ENCODE measurements at places on chromosomes 6 and 20.

- DNase-seq, result no peak
Observed at GRCh38 chr20:24782301-24782700, 166.8 kb upstream of the CST7 start.

DNA sequence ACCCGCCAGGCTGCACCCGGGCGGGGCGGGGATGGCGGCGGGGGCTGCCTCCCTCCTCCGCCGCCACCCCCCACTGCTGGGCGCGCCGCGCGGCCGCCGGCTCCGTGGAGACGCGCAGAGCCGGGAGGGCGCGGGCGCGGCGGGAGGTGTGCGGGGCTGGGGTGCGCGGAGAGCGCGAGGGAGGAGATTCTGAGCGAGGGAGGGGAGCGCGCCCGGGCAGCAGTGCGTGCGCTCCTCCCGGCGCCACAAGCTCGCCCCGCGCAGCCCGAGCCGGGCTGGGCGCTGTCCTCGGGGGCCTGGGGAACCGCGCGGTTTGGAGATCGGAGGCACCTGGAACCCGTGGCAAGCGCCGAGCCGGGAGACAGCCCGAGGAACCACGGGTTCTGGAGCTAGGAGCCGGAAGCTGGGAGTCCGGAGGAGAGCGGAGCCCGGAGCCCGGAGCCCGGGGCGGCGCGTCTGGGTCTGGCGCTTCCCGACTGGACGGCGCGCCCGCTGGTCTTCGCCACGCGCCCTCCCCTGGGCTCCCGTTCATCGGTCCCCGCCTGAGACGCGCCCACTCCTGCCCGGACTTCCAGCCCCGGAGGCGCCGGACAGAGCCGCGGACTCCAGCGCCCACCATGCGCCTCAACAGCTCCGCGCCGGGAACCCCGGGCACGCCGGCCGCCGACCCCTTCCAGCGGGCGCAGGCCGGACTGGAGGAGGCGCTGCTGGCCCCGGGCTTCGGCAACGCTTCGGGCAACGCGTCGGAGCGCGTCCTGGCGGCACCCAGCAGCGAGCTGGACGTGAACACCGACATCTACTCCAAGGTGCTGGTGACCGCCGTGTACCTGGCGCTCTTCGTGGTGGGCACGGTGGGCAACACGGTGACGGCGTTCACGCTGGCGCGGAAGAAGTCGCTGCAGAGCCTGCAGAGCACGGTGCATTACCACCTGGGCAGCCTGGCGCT lies at the start of gene NTSR1:
TSS of gene NTSR1 (plus strand) at position 246 of the 946 bp plus-strand sequence. CDS start at position 618, 372 bp downstream.
- no peak for DNase-seq

GRCh38 chr6:29552512-29553051 lies 7.0 kb downstream of the UBD start:
- DNase-seq, result no peak

- DNase-seq, result no peak
Observed at GRCh38 chr6:46583721-46584120, 68.9 kb downstream of the CYP39A1 start.

DNA sequence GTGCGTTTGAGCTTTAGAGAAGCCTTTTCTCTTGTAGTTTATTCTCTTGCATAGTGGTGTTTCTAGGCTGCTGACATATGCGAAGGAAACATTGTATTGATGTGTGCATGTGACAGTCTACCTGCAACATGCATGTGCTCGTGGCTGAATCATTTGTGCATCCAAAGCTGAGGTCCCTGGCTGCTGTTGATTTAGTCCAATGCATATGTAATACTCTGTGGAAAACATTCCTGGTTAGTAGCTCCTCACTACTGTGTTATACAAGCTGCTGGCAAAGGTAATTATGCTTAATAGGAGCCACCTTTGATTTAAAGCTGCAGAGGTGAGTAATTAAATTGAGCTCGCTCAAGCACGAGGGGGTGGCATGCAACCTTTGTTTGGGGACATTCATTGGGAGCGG lies 24.5 kb downstream of the TSHZ2 start:
- no peak for DNase-seq

DNA sequence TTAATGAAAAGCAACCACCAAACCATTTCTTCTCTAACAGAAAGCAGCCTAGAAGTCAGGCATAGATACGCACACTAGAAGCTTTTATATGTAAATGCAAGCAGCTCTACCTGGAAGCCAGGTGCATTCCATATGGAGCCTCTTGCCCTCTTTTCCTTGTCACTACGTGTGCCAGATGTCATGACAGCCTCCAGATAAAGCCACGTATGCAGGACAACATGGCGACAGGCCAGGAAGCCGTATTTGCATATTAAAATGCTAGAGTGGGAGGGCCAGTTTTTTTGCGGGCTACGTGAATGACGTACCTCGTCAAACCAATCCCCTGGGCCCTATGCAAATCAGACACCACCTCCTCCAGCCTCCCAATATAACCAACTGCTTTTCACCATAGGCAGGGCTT lies 308.1 kb upstream of the SPTLC3 start:
- DNase-seq, result no peak

DNA sequence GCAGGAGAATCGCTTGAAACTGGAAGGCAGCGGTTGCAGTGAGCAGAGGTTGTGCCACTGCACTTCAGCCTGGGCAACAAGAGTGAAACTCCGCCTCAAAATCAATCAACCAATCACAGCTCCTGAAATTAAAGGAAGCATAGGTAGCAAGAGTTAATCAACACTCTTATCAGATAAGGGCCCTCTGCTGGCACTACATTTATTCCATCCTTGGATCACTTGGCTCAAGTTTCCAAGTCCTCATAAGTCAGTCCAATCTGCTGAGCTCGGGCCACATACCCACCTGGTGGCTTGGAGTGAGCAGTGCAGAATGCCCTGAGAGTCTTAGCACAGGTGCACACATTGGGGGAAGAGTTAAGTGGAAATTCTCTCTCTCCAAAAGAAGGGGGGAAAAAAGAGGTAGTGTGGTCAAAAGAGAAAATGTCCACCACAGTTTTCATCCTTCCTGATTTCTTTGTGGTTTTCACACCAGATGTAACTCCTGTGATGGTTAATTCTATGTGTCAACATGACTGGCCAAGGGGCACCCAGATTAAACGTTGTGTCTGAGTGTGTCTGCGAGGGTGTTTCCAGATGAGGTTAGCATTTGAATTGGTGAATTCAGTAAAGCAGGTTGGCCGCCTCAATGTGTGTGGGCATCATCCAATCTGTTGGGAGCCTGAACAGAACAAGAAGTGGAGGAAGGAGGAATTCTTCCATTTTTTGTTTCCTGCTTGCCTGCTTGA lies 14.2 kb upstream of the FAM8A1 start:
- DNase-seq, result peak; percentile 59

- no peak for DNase-seq
Observed at GRCh38 chr20:43941476-43942200, 27.0 kb downstream of the TOX2 start.

DNA sequence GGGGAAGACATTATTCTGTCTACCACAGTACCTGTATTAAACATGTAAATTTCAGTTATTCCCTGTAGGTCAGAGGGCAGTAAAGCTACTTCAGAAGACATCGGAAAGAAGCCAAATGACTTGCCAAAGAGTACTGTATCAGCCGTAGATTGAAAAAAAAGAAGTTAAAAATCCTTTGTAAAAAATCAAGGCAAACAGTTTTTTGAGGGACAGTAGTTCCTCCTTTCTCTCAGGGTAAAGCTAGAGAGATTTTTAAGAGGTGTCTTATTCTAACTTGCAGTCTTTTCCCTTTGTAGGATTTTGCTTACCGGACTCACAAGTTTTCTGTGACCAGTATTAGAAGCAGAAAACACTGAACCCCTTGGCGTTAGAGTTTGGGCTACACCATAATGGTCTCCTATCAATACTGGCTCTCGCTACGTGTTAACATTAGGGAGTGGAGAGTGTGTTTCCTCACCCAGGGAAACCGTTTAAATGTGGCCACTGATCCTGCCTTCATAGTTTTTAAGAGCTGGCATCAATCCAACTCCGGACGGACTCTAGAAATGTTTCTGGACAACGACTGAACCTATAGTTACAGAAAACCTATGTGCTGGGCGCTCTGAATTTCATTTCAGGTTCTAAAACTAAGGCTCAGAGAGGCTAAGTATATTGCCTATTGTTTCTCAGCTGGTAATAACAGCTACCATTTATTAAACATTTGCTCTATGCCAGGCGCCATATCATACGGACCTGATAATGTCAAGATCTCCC lies 1.3 kb upstream of the ASXL1 start:
- peak; percentile 57 for DNase-seq

- DNase-seq, result peak; percentile 53
Observed at GRCh38 chr20:58716476-58717277, 24.1 kb downstream of the NPEPL1 start.

- DNase-seq, result no peak
Observed at GRCh38 chr20:47875297-47876025, 90.2 kb upstream of the SULF2 start.

DNA sequence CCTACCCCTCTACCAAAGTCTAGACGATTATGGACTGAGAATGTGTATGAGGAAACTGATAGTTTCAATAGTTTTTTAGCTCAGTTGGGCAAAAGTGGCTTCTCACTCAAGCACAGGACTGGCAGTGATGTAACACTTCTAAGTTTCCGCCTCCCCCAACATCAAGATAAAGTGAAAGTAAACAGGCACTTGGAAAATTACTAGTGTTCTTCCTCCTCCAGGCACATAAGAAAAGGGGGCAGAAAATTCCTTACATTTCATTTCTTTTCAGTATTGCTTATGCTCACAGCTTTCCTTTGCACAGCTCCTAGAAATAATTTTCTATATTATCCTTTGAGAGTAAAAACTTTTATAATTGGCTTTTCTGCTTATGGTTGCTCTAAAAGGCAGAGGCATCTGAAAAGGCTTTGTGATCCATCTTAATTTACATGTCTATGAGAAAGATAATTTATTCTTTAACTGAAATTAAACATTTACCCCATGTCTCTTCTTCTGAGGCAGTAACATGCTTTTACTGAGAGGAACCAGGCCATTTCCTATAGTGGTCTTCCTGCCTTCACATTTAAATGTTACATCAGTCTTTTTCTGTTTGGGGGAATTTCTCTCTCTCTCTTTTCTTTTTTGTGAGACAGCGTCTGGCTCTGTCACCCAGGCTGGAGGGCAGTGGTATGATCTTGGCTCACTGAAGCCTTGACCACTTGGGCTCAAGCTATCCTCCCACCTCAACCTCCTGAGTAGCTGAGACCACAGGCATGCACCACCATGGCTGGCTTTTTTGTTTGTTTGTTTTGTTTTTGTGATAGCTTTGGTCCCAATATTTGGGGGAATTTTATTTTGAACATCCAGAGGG lies 65.0 kb upstream of the EEF1A1 start:
- DNase-seq, result peak; percentile 88

DNA sequence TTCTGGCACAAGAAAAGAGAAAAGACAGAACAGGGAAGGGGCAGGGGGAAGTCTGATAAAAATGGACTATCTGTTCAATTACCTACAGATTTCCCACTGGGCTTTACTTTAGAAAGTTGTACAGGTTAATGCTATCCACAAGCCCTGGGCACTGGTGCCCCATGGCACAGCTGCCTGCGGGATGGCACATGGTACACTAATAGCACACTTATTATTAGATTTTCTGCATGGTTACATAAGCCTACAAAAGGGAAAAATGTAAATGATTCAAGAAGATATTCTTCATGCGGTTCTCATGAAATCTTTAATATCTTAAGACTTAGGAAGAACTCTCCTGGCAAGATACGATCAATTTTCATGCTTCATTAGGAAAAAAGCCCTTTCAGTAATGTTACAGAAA lies 137.5 kb downstream of the GMPR start:
- no peak for DNase-seq

- no peak for DNase-seq
Observed at GRCh38 chr6:41523915-41524633, 22.1 kb upstream of the FOXP4 start.

DNA sequence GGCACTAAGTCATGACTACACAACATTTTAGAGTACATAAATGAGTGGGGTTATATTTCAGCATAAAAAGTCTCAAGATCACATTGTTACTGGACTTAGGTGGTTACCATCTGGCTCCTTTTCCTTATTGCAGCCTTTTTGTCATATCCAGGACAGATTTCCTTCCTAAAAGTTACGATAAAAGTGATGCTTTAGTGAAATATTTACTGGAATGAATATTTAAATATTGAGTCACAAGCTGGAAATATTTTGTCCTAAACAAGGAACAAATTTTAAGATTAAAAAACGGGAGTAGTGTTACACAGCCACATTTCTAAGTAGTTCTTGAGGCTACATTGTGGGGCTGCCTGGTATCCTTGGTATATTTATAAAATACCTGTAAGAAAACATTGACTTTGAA lies 52.2 kb downstream of the CDC40 start:
- DNase-seq, result no peak

DNA sequence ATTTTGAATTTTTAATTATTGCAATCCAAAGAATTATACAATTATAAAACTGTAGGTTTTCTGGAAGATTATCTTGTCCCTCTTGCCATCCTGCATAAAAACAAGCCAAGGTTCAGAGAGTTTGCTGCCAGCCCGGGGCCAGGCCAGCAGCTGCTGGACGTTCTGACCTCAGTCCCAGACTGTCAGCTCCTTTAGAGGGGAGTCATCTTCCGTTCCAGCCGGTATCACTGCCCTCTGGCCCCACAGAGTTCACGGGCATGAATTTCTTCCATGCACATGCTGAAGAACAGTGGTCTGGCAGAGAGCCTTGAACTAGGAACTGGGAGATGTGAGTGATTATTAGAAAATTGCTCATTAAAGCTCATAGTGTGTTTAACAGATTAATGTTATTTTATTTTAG lies 130.4 kb upstream of the QKI start:
- no peak for DNase-seq

DNA sequence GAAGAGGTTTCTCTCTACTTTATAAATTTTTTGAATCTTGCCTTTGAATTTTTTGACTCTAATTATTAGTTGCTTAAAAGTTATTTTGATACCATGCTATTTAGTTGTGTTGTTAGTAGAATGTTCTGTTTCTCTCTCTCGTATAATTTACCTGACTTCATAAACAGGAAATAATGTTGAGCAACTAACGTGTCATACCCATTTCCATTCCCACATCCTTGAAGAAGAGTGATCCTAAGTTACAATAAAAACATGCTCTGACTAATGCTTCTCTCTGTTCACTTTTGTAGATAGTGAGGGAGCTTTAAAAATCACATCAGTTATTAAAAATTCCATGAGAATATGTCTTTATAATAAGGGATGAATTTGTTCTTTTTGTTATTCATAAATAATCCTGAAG lies 69.7 kb downstream of the SAMD5 start:
- no peak for DNase-seq

DNA sequence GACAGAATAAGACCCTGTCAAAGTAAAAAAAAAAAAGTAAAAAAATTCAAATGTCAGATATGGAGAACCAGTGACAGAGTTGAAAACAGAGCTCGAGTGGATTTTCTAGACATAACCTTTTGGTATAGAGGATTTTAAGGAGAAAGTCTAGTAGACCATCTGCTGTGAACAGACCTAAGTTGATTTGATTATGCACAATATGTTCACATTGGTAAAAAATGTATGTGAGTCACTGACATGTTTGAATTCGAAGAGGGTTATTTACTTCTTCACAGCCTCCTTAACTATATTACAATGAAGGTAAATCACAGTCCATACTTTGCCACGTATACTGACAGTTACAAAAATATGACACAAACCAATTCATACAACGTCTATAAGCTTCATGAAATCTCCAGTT lies 7.4 kb downstream of the TINAG start:
- DNase-seq, result no peak

Measured in HepG2 (cell line).